Activated CD4-positive, alpha-beta T cell treated with anti-CD3 and anti-CD28 coated beads, Interleukin-2, amount 10 ng/mL, durations not matched to agents 24 days and 14 days (primary cell): ENCODE measurements at places on chromosomes 13 and 19. TPM values are rescaled to one million over a fixed set of nuclear protein-coding genes. Genes with fewer than 3 reads are reported as not detected.

- H3K4me1 ChIP-seq: peaks cover 9% of the 10 kb centered on the region
- no peak overlapping the region for H3K27ac ChIP-seq
- no peak overlapping the region for H3K4me3 ChIP-seq
- no peak for DNase-seq
- H3K27me3 ChIP-seq: no peaks in the 10 kb centered on the region
These were observed 6.1 kb downstream of the RNF126 start for GRCh38 chr19:656751-657559.

DNA sequence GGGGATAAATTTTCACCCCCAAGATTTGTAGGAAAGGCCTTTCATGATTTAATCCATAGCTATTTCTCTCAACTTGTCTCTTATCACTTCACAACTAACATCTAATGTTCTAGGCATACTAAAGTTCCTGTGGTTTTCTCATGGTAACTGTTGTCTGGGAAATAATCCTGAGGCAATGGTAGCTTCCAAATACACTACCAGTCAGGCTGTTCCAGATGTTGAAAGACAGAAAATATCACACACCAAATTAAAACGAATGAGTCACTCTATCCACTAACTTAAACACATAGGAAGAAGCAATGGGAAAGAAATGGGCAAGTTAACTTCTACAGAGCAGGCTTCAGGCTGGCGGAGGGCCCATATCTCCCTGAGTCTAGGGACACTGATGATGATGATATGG, 77.7 kb upstream of the MYO16 start:
- no peaks in the 10 kb centered on the region for H3K27me3 ChIP-seq
- H3K4me1 ChIP-seq: no peaks in the 10 kb centered on the region
- no peak overlapping the region for H3K4me3 ChIP-seq
- no peak overlapping the region for H3K27ac ChIP-seq

- H3K4me3 ChIP-seq: no peak overlapping the region
- H3K27me3 ChIP-seq: no peaks in the 10 kb centered on the region
- H3K27ac ChIP-seq: no peak overlapping the region
These were observed 20.5 kb downstream of the UGGT2 start for GRCh38 chr13:96032717-96033116.

DNA sequence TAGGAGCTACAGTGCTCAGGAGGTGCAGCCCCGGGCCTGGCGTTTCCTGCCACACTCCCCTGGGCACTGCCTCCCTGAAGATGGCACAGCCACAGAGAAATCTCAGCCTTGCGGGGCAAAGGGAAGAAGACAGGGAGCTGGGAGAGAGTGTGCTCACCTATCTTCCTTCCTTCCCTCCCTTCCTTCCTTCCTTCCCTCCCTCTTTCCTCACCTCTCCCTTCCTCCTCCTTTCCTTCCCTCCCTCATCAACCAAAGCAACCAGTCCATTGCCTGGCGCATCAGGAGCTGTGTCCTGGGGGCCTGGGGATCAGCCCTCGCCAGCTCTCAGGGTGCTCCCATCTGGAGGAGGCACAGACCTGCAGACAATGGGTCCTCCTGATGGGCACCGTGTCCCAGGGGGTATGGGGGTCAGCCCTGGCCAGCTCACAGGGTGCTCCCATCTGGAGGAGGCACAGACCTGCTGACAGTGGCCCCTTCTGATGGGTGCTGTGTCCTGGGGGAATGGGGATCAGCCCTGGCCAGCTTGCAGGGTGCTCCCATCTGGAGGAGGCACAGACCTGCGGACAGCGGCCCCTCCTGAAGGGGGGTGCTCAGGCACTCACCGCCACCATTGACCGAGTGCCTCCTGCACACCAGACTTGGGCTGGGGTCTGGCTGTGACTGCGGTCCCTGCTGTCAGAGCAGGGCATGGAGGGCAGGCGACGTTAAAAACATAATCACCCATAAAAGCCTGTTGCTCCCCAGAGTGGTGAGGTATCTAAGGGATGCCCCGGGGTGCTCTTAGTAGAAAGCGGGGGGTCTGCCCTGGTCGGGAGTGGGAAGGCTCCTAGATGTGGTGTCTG, 120.2 kb downstream of the URI1 start:
- H3K27ac ChIP-seq: no peak overlapping the region
- no peak overlapping the region for H3K4me3 ChIP-seq
- no peak for DNase-seq
- no peaks in the 10 kb centered on the region for H3K36me3 ChIP-seq
- H3K4me1 ChIP-seq: no peaks in the 10 kb centered on the region

GRCh38 chr19:57099199-57099661, 20.6 kb upstream of the USP29 start:
- no peaks in the 10 kb centered on the region for H3K36me3 ChIP-seq
- H3K27me3 ChIP-seq: no peaks in the 10 kb centered on the region
- no peak overlapping the region for H3K27ac ChIP-seq
- peak; percentile 76 for DNase-seq

DNA sequence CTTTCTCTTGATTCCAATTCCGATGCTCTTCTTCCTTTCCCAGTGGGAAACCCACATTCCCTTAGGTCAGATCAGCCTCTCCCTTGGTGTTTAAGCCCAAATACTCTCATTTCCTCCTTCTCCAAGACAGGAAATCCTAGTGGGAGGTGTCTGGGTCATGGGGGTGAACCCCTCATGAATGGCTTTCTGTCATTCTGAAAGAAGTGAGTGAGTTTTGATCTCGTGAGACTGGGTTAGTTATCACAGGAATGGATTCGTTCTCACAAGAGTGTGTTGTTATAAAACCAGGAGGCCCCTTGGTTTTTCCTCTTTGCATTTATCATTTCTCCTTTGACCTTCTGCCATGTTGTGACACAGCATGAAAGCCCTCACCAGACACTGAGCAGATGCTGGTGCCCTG, 76.2 kb upstream of the MTIF3 start:
- no peaks in the 10 kb centered on the region for H3K36me3 ChIP-seq
- no peak overlapping the region for H3K4me3 ChIP-seq
- DNase-seq: no peak
- no peak overlapping the region for H3K27ac ChIP-seq
- no peaks in the 10 kb centered on the region for H3K4me1 ChIP-seq
- H3K27me3 ChIP-seq: peaks cover 7% of the 10 kb centered on the region

GRCh38 chr13:110907951-110908898, 6.6 kb downstream of the ANKRD10 start:
- DNase-seq: no peak
- no peaks in the 10 kb centered on the region for H3K27me3 ChIP-seq
- H3K36me3 ChIP-seq: peaks cover 71% of the 10 kb centered on the region
- peak overlapping the region; percentile 48 for H3K27ac ChIP-seq
- peaks cover 56% of the 10 kb centered on the region for H3K4me1 ChIP-seq

RNF225 gene
- 0.54 and 1.1 TPM in 2 replicates for total RNA-seq

SLC17A7 gene
- 0.12 and 0.54 TPM in 2 replicates for total RNA-seq

OBI1 gene
- 21.4 and 22.6 TPM in 2 replicates for total RNA-seq
